ENCODE measurements at places on chromosomes 1 and 21.

DNA sequence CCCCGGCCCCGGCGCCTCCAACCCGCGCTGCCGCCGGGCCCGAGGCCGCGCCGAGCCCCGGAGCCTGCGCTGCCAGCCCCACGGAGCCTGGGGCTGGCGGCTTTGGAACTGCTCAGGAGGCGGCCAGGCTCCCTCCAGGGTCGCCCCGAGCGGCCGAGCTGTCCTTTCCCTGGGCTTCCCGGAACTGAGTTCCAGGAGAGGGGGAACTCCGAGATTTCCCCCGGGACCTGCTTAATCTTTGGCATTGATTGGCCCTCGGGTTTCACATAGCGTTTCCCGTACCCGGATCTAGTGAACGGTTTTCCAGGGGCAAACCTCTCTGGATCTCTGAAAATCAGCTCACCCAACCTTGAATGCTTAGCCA, 504 bp downstream of the H6PD start:
- DNase-seq = no peak

DNA sequence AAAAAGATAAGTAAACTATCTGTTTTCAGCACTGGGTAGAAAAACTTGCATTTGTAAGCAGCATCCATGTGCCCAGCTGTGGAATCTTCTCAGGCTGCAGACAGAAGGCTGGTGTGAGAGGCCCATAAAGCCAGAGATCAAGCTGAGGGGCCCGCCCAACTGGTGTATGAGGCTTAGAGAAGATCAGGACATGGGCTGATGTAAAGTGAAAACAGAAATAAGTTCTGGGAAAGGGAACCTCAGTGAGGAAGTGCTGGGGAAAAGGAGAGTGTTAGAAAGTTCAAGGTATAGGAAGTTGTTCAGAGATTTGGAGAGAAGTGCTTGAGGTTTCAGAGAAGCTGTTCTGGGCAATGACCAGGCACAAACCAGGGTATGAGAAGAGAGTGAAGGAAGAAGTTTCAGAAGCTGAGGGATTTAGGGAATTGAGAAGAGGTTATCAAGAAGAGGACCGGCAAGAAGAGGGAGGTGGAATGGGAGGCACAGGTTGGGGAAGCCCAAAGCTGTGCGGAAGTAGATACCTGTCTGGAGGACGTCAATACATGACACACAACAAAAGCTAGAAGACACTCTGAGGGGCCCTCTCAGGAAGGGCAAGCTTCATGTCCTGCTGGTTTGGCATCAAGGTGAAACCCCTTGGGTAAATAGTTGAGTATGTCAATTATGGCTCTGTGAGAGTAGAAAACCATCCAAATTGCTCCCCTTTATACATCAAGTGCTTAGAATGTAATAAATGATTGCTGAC, 2.7 kb upstream of the CD5L start:
- no peak for DNase-seq

DNA sequence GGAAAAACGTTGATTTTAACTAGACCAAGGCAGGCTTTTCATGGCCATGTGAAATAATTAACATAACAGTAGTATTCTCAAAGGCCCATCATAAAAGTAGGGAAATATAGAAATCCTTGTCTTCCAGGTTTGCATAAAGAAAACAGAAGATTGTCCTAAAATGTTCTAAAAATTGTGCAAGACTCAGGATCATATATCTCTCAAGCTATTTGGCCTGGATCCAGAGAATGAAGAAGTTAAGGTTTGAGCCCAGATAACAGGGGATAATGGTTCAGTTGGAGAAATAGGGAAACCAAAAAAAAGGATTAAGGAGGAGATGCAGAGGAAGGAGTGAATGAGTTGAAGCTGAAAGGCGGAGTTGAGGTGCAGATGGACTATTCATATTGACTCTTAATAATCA, 555.5 kb upstream of the NR5A2 start:
- no peak for DNase-seq

- DNase-seq = no peak
Observed at GRCh38 chr1:20487236-20487590, 1.2 kb upstream of the CAMK2N1 start.

DNA sequence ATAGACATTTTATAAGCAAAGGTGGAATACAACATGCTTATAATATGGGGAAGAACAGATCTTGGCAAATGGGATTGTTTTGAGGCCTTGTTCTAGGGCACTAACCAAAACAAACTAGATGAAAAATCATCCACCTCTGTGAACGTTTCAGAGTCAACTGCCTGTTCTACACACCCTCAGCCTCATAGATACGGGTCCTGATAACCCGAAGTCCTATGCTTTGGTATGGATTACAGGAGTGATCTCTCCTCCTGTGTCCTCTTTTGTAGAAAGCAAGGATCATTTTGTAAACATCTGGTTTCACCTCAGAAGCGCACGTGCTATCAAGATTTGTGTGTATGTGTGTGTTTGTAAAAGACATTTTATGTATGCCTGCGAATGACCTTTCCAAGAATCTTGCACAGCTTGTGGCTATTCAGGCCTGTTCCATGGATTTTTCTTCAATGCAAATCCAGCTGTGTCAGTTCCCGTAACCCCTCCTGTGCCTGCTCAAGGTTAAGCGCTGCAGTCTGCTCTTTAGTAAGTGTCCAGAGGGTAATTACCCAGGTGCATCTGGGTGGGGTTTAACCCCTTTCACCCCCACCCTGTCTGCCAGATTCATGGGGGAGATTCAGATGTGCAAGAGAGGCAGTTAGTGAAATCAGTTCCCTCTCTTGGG, 132.4 kb downstream of the ROR1 start:
- no peak for DNase-seq

DNA sequence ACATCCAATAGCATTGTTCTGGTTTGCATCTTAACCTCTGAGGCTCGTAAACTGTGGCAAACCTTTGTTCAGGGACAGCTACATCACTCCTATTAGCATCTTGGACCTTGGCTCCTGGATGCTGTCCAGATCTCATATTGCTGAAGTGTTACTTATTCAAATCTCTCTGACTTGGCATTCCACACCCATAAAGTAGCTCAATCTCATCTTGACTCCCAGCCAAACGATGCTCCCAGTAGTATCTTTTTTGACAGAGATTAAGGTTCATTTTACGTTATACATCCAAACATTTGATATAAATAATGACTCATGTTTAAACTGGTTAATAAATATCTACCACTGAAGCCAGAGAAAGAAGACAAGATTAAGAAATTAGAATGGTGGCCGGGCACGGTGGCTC, 4.4 kb upstream of the FLVCR1 start:
- no peak for DNase-seq

- DNase-seq = no peak
Observed at GRCh38 chr1:3417082-3417739, 37.3 kb upstream of the ARHGEF16 start.

DNA sequence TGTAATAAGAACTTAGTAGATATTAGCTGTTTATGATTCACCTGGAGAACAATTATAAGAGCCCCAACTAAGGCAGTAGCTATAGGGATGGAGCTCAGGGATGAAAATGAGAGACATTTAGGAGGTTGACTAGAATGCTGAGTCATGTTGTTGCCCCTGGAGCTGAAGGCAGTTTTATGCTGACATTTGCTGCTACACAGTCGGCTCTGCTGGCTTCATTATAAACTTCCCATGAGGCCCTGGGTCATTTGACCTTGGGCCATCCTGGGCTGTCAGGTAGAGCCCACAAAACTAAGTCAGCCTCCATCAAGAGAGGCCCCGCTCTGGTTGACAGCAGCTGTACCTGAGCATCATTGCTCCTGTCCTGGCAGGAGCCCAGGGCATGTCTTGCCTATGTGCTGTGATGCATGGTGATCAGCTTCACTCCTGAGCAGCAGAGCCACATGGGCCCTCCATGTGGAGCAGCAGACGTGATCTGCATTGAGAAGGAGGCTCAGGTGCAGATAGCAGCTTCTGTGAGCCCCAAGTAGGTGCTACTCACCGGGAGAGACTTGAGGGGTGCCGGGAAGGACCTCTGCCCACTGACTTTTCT, 112.4 kb downstream of the TBX19 start:
- no peak for DNase-seq

DNA sequence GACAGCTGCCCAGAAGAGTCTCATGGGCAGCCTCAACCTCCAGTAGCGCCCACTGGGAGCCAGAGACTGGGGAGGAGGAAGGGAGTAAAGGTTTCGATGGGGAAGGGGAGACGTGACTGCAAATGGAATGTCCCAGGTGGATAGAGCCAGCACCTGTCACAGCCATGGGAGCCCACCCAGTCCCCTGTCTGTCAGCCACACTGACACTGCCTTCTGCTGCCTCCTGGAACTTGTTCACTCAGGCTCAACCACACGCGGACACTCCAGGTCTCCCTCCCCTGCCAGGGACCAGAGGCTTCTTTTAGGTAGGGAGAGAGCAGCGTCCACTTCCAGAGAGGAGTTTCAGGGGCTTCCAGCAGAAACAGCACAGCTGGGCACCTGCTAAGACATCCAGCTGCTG, 346.3 kb downstream of the NPHP4 start:
- no peak for DNase-seq

DNA sequence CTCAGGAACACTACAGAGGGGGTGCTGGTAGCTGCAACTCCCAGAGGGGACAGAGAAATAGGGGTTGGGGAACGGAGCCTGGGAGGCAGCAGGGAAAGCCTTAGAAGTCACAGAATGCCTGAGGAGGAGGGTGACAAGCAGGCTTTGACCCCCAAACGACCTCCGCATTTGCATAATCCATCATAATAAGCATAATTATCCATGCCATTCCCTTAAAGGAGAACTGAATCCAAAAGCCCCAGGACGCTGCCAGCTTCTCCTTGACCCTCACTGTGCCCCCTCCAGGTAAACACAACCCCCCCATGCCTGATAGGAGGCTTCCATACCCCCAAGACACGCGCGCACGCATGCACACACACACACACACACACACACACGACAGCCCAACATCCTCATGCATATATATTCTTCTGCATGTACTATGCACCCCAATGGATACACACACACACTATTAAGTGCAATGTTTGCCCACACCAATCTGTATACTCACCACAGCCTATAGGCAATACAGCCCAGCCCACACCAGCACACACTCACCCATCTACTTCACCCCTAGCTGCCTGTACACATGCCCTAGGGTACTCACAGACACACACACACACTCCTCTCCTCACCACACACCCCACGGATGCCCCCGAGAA, 27.8 kb downstream of the SDC3 start:
- DNase-seq = no peak

GRCh38 chr1:53591924-53592323, 132.7 kb downstream of the DMRTB1 start:
- DNase-seq = no peak

DNA sequence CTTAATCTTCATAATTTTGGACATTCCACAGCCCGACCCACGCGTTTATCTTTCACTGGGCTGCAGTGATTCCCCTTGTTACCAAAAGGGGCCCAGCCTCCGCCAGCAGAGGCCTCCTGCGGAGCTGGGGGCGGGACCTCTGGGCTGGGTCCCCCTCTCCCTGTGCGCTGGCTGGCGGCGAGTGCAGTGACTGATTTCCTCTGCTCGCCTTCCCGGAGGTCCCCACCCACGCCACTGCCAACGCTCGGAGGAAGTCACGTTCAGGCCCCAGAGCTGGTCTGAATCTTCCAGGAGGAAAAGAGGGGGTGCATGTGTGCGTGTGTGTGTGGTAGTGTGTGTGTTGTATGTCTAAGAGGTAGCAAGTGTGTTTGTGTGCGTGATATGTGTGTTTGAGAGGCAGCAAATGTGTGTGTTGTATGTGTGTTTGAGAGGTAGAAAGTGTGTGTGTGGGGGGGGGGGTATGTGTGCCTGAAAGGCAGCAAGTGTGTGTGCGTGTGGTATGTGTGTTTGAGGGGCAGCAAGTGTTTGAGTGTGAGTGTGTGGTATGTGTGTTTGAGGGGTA, 35.0 kb upstream of the JAK1 start:
- DNase-seq = no peak

DNA sequence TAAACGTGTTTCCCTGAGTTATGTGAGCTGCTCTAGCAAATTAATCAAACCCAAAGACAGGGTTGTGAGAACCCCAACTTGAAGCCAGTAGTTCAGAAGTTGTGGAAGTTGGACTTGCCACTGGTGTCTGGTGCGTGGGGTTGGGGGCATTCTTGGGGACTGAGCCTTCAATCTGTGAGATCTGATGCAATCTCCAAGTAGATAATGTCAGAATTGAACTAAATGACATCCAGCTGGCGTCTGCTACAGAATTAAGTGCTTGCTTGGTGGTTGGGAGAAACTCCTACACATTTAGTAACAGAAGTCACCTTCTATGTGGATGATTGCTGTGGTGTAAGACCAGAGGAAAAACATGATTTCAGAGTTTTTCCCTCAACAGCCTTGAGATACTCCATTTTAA, 207.4 kb downstream of the FGGY start:
- no peak for DNase-seq

- DNase-seq = no peak
Observed at GRCh38 chr1:89822999-89823628, 2.3 kb downstream of the LRRC8D start.

DNA sequence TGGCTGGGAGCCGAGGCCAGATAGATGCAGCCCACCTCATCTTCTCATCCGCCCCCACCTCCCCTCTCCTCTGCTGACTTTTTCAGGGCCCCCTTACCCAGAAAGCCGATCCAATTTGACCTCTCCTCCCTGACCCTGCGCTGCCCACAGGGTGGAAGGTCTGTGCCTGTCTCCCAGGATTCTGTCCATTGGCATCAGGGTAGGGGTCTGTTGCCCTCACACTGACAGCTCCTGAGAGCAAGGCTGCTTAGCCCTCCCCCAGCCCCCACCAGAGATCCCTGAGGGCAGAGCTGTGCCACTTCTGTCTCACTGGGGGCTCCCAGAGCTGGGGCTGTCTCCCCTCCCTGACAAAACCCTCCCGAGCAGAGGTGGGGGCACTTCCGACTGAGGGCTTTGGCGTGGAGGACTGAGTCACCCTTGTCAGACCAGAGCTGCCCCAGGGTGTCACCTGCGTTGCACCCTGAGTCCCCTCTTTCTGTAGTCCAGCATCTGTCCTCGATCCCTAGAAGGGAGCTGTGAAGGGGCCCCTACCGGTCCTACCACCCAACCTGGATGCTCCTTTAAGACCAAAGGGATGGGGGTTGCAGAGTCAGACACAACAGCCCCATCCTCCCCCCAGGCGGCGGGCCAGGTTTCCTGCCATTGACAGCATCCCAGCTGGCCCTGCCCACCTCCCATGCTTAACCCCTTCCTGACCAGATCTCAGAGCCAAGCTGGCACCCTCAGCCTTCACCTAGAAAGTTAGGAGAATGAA, 2.4 kb upstream of the FAM110D start:
- peak; percentile 75 for DNase-seq

- DNase-seq = no peak
Observed at GRCh38 chr1:24022581-24023361, 42.6 kb upstream of the SRSF10 start.

- DNase-seq = no peak
Observed at GRCh38 chr1:180247061-180247460, 17.0 kb downstream of the LHX4 start.

GRCh38 chr1:233675893-233676292, 62.0 kb downstream of the KCNK1 start:
- peak; percentile 11 for DNase-seq

DNA sequence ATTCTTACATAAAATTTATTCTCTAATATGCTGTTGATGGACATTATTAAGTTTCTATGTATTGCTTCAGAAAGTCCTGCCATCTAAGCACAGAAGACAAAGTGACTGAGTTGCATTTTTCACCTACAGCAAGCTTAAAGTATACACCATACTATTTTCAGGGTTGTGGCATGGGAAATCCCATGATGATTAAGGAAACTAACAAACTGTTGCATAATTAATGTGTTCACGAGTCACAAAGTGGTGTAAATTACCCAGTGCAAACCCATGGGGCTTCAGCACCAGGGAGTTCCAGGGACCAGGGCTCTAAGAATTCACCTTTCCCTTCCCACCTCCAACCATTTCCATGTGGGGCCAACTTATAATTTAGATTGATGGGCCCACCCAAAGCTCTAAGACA, 81.9 kb upstream of the NR5A2 start:
- no peak for DNase-seq

All from Jurkat, Clone E6-1 (cell line).